Foreskin keratinocyte (primary cell): ENCODE measurements at places on chromosomes 16 and 17. TPM values are rescaled to one million over a fixed set of nuclear protein-coding genes. Genes with fewer than 3 reads are reported as not detected.

GRCh38 chr17:21127509-21128077 lies 829 bp downstream of the DHRS7B start:
- no peak for DNase-seq

- DNase-seq: peak; percentile 91
Observed at GRCh38 chr17:27241346-27241946, 52.5 kb upstream of the WSB1 start.

- no peak for DNase-seq
Observed at GRCh38 chr17:61484174-61484573, 32.0 kb downstream of the TBX4 start.

The MYLK3 gene
- 0.04 TPM in 1 of 2 replicates, not detected in the other for total RNA-seq

GRCh38 chr16:89455178-89455577 lies 35.2 kb downstream of the ANKRD11 start:
- DNase-seq: no peak

DNA sequence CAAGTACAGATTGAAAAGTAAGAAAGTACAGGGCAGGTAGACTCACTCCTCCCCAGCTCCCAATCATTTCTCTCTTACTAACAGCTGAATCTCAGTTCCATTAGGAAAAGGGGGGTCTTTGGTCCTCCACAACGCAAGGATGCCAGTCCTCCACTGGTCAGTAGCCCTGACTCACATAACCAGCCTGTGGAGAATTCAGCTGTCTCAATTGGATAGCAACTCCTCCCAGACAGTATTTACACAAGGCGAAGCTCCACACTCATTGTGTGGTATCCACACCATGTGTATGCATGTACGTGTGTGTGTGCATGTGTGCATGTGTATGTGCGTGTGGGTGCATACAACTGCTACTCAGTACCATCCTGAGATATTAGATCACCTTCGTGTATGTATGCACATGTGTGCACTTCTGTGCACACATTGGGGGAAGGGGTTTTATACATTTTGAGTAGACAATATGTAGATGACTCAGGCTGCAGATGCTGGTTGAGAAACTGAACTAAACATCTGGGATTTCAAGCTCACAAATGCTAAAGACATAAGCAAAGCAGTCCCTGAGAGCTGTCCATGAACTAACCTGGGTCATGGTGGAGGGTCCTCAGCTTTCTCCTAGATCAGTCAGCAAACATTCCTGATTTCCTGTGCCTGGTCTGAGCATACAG lies 240.1 kb downstream of the SLC39A11 start:
- no peak for DNase-seq

The JPH3 gene
- total RNA-seq: not detected in 2 replicates

GRCh38 chr16:3021449-3022207 lies 1.5 kb downstream of the TNFRSF12A start:
- DNase-seq: peak; percentile 95

DNA sequence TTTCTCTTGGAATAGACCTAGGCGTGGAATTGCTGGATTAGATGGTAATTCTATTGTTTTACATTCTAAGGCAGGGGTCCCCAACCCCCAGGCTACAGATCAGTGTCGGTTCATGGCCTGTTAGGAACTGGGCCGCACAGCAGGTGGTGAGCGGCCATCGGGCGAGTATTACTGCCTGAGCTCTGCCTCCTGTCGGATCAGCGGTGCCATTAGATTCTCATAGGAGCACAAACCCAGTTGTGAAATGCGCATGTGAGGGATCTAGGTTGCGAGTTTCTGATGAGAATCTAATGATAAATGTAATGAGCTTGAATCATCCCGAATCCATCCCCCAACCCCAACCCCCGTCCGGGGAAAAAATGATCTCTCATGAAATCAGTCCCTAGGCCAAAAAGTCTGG lies 23.0 kb downstream of the NLRC5 start:
- DNase-seq: no peak

DNA sequence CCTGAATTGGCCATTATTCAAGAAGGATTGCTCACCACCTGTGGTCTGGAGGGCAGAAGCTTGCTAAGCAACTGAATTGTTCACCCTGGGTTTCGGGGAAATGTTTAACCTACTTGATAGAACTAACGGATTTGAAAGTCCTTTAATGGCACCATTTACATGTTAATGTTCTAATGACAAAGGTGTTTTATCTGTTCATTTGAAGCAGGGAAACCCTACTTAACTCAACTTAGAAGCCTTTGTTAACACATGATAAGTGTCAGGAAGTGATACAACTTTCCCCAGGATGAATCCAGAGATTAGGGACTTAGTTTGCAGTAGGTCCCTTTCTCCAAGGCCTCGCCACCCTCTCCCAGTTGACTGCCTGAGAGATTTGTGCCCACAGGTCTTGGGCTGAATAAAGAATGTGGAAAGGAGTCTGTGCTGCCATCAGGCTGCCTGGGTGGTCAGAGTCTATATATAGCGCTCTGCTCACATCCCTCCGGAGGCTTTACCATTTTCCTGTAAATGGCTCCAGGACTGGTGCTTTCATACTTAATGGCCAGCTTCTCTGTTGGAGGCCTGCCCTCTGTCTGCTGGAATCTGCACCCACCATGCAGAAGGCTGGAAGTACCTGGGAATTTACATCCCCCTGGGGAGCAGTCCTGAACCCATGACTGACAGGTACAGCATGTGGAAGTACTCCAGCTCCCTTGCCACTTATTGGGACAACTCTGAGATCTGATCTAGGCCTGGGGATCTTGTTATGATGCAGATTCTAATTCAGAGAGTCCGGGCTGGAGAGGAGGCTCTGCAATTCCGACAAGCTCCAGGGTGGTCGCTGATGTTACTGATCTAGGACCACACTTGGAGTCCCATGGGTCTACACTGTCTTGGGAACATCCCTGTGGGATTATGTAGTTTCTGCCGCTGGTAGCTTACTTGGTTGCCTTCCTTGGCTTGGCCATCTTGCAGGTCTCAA lies 99.9 kb downstream of the ASIC2 start:
- DNase-seq: no peak

- no peak for DNase-seq
Observed at GRCh38 chr17:688100-688989, 26.3 kb downstream of the VPS53 start.

The NLRC5 gene
- total RNA-seq: 8.4 and 10.3 TPM in 2 replicates

The ADAMTS18 gene
- not detected in 2 replicates for total RNA-seq

DNA sequence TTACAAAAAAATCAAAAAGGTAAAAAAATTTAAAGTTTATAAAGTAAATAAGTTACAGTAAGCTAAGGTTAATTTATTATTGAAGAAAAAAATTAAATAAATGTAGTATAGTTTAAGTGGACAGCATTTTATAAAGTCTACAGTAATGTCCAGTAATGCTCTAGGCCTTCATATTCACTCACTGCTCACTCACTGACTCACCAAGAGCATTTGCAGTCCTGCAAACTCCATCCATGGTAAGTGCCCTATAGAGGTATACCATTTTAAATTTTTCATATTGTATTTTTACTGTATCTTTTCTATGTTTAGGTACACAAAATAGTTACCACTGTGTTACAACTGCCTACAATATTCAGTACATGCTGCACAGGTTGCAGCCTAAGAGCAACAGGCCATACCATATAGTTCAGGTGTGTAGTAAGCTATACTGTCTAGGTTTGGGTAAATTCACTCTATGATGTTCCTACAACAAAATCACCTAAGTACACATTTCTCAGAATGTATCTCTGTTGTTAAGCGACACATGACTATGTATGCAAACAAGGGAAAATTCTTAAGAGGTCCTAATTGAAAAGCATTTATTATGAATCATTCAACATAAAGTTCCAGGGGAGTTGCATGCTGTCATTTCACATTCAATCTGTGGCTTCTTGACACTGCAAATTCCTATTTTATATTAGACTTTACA lies 92.3 kb downstream of the SPAG9 start:
- no peak for DNase-seq

DNA sequence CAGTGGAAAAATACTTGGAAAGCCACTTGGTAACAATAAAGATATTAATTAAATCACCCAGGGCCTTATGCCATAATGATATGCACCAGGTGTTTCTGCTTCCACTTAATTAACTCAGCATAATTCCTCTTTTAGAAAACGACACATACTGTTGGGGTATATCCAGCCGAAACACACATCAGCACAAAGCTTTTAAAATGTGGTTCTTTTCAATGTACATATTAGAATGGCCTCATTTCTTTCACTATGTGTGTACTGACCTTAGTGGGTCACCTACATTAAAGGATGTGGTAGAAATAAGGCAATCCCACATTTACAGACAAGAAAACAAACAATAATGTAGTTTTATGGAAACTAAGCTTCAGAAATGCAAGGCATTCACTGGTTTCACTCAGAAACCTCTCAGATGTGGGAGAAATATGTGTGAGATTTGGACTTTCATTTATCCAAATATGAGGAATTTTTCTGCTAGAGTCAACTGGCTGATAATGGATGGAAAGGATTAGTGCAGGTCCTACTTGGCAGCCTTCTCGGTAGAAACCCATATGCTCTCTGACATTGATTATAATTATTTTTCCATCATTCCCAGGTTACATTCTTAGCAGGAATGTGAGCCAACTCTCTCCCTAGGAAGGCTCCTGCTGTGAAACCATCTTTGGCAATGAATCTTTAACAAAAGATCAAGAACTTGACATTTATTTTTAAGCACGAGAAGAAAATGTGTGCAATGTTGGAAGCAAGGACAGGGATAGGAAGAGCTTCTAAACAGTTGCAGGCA lies 66.7 kb upstream of the DHX40 start:
- DNase-seq: no peak

- DNase-seq: no peak
Observed at GRCh38 chr16:81814751-81815428, 35.8 kb downstream of the PLCG2 start.

The CNGB1 gene
- total RNA-seq: 0.14 and 0.25 TPM in 2 replicates
